ENCODE measurements at places on chromosomes 1 and 21. TPM values are rescaled to one million over a fixed set of nuclear protein-coding genes. Genes with fewer than 3 reads are reported as not detected.

IL19 gene
- total RNA-seq: not detected

DNA sequence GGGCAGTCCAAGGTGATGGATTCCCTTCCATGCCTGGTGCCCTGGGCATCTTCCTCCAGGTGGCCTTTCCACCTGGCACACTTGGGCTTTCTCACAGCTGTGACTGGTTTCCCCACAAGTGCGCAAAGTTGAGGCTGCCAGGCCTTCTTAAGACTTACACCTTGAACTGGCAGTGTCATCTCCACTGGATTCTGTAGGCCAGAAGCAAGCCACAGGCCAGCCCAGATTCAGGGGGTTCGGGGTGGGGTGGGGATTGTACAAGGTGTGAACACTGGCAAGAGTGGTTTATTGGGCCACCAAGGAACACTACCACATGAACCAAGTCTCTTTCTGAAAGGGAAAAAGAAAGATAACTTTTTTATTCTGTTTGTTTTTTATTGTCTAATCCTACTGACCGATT is 27.2 kb downstream of the DYRK1A start:
- no peak for ATAC-seq

MPL gene
- 1.1 TPM for total RNA-seq

TEX38 gene
- 1.7 TPM for total RNA-seq

DNA sequence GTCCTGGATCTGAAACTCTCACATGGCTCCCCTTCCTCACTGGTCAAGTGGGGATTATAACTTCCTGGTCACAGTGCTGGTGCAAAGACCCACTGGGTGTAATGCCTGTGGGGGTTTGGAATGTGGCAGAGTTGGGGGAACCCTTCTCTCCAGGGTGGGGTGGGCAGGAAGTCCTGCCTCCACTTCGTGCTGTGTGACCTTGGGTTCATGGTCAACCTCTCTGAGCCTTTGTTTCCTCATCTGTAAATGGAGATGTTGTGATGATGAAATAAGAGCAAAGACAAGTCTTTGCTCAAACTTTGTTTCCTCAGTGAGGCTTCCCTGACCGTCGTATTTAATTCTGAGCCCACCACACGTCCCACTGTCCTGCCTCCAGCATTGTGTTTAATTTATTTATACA is 564.7 kb downstream of the PTPRU start:
- ATAC-seq: no peak
